ENCODE measurements at places on chromosomes 16 and 17.

DNA sequence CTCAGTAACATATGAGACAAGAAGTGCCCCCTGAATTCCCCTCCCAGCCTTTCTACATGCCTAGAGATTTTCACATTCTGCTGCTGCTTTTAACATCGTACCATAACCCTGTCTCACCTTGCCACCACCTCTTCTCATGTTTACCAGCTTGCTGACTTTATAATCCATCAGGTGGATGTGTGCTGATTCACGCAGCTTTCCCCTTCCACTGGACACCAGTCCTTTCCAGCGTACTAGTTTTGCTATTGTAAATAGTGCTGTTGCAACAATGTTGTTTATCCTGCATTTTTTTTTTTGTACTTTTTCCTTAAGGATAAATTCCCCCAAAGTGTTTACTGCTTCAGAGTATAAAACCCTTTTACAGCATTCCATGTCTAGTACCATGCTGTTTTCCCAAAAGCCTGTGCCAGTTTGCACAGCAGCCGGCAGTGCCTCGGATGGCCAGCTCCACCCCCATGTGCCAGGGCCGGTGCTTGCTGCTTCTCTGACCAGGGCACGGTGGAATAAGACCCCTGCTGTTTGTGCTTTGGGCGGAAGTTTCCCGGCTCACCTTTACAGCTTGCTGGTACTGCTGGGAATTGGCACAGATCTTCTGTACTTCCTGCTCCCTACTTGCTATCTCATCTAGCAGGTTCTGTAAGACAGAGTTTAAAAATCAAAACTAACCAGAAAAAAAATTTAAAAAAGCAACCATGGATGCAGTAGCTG is 41.3 kb downstream of the UBN1 start:
- DNase-seq, result no peak

DNA sequence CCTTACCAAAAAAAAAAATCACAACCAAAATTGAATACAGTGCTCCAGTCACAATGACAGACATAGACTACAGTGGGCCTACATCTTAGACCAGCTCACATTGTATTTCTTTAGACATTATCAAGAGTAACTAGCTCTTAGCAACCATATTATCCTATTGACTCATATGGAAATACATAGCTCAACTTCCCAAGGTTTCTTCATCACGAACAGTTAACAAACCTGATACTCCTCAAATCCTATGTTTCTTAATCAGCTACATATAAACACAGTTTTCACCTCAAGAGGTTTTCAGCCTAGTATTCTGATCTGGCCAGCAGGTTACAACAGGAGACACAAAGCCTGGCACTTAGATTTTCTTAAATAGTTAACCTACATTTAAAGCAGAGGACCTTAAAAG is 29.7 kb downstream of the CMC2 start:
- DNase-seq, result no peak

GRCh38 chr17:1162116-1162855 is 17.5 kb downstream of the ABR start:
- DNase-seq, result peak; percentile 30

DNA sequence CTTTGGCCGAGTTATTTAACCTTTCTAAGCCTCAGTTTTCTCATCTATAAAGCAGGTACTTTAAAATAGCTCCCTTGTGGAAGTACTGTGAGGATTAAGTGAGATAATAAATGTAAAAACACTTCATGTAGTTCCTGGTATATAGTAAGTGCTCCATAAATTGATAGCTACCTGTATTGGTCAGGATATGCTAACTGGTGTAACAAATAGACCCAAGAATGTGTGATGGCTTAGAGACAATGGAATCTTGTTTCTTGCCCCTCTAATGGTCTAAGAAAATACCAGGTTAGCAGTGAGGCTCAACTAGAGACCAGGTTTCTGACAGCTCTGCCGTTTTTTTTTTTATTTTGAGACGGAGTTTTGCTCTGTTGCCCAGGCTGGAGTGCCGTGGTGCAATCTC is 29.8 kb downstream of the CCR7 start:
- DNase-seq, result no peak

DNA sequence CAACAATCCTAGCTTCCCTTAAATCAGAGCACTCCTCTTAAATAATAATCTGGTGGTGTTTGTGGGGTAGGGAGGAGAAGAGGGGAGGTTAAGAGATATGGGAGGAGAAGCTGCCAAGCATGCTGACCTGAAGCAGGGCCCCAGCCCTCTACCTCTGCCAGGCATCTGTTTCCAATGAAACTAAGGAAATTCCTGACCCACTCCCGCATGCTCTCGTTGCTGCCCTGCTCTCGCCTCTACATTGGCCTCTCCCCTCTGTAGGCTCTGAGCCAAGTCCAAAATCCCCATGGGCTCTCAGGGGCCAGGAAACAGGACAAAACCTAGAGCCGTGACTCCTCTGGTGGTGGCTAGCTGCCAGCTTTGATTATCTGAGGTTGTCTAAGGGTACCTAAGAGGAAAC is 559.5 kb upstream of the CDH11 start:
- DNase-seq, result no peak

DNA sequence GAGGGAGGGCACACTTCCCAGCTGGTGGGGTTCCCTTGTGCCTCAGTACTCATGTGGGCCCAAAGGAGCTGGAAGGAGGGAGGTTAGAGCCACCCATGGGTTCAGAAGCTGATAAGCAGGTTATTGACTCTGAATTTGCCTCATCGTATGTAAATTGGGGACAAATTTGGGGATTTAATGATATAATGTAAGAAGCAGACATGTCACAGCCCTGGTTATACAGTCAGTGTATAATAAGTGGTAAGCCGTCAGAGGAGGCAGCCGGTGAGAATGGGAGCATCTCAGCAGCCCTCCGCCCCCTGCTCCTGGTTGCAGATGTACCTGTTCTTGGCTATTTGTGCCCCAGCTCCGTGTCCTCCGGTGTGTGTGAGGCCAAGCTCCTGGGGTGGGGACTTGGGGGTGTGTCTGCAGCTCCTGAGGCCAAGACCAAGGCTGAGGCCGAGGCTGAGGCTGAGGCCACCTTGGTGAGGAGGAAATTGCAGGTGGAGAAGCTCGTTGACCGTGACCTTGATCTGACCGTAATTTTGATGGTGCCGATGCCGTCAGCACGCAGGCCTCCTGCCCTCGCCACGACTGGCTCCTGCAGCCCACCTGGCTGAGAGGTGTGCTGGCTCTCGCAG is 288.1 kb downstream of the SEC14L1 start:
- no peak for DNase-seq
